Activated T-helper 1 cell treated with anti-CD3 and anti-CD28 coated beads, Interleukin-12 subunit alpha, Interleukin-12 subunit beta, Interleukin-2, Interleukin-4 antibody, amounts not matched to agents 30 ng/mL and 10 ng/mL and 1 ng/mL, durations not matched to agents 14 hours and 24 hours and 36 hours (primary cell): ENCODE measurements at places on chromosomes 4 and X.

DNA sequence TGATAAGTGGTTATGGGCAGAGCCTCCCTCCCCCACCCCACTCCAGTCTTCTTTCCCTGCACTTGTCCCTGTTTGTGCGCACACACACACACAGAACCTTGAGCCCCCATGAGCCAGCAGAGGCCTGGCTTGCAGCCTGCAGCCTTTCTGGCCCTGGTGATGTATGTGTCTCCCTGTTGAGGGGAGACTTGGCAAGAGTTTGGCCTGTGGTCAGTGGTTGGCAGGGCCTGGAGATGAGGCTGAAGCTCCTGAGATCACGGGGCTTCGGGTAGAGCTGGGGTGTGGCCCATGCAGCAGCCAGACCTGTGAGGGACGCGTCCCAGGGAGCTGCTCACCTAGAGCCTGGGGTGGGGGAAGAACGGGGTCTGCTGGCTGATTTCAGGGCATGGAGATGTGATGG lies 2.3 kb downstream of the GPR173 start:
- no peak for DNase-seq

DNA sequence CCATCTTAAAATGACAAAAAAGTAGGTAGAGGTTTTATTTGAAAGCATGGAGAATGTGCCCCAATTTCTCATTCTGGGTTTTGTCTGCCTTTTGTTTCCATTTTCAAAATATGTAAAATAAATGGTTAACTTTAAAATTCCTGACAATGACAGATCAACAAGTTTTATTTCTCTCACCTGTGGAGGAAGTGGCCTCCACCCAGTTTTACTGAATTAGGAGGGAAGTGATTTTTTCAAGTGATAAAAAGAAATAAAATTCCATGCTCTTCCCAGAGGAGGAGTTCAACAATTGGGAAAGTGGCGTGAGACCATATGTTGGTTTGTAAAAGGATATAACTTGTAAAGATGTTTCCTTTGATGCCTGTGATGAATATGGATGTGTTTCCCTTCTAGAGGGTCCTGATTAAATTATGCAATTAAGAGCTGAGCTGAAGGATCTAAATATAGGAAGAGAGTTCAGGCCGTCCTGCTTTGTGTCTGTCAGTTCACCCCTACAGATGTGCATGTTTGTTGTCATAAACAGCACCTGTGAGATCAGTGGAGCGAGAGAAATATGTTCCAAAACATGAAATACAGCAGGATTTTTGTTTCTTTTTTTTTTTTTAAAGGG lies 19.5 kb downstream of the SMAD1 start:
- DNase-seq, result no peak

DNA sequence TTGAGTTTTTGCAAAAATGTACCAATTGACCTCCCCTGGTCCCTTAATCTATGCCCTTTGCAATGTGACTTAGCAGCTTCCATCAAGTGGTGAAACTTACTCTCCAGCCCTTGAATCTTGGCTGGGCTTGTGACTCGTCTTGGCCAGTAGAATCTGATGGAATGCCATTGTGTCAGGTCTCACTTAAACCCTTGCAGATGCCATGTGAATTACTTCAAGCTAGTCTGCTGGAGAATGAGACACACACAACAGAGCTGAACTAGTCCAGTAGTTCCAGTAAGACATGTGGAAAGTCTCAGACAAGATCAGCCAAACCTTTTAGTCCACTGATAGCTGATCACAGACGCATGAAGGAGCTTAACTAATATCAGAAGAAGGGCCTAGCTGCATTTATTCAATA lies 567.8 kb upstream of the CPEB2 start:
- no peak for DNase-seq

- DNase-seq, result no peak
Observed at GRCh38 chr4:40586034-40586433, 43.6 kb downstream of the RBM47 start.

- DNase-seq, result no peak
Observed at GRCh38 chr4:41380511-41381157, 123.9 kb downstream of the UCHL1 start.

DNA sequence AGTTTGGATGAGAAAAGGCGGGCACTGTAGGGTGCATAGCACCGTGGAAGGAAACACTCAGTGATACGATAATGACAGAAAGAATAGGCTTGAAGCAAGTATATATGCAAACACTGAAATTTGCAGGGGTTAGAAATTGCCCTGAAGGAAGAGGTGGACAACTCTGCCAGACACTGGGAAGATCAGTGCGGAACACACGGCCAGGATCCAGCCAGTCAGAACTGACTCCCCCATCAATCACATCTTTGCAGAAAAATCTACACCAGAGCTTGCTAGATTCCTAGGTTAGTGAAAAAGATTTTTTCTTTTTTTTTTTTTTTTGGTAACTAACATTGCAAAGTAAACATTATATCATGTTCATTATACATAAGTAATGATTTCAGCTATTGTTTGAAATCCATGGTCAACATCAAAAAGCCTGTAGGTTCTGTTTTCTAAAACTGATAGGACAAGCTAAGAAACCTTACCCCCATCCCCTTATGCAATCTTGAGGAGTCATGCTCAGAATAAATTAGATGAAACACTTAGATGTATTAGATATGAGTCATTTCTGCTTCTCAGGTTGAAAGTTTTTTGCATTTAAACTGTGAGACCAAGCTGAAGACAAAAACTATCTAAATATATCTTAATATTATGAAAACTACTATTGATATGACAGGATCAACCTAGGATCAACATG lies 38.9 kb downstream of the TRIML1 start:
- no peak for DNase-seq

GRCh38 chr4:54439831-54440243 lies 210.7 kb downstream of the PDGFRA start:
- DNase-seq, result no peak

DNA sequence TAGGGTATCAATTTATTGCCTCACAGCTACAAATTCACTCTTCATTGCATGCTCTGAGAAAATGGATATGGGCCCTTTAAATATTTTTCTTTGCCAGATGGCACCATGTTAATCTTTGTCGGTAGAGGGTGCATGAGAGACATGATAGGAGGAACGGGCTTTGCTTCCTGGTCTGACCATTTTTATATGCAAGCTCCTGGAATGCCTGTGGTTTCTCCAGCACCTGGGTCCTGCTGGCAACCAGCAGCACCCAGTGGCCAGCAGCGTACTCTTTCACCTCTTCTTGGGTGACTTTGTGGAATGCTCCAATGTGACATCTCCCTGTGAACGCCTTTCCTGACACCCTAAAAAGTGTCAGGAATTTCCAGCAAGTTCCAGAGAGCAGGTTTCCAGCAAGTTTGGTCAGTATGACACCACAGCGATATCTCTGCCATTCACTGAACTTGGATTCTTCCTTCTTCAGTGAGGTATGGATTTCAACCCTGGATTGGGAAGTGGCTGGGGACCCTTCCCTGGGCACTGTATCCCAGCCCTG lies 140.3 kb upstream of the PGRMC2 start:
- no peak for DNase-seq

- no peak for DNase-seq
Observed at GRCh38 chrX:25084446-25084845, 68.7 kb upstream of the ARX start.

- DNase-seq, result no peak
Observed at GRCh38 chr4:78168029-78168428, 110.9 kb downstream of the FRAS1 start.

DNA sequence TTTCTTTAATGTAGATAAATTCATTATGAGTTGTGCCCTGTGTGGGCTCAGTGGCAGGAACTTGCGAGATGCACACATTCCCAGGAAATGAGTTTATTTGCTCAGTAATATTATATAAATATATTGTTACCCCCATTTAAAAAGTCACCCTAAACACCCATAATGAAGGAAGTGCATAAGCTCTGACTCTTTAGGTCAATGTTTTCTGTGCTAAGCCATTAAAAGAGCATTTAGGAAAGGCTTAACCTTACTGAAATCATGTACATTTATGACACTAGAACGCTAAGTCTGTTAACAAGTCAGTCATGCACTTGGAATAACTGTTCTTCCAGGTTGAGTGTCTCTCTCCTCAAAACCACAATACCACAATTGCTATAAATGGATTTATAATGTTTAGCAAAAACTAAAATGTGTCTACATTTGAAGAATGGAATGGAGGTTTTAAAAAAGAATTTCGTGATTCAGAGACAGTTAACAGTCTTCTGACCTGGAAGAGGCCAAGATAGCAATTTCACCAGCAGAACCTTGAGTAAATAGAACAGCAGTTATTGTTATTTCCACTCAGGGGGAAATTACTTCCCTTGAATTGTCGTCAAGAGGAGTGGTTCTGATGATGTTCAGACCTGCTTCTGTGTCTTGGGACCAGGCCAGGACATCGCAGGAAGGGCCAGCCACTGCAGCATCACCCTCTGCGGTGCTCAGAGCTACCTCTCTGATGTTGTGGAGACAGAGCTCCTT lies 91.1 kb upstream of the VEGFC start:
- DNase-seq, result no peak

GRCh38 chr4:958696-959337 lies 14.6 kb downstream of the DGKQ start:
- DNase-seq, result no peak

GRCh38 chrX:136598631-136599030 lies 49.3 kb upstream of the CD40LG start:
- no peak for DNase-seq

DNA sequence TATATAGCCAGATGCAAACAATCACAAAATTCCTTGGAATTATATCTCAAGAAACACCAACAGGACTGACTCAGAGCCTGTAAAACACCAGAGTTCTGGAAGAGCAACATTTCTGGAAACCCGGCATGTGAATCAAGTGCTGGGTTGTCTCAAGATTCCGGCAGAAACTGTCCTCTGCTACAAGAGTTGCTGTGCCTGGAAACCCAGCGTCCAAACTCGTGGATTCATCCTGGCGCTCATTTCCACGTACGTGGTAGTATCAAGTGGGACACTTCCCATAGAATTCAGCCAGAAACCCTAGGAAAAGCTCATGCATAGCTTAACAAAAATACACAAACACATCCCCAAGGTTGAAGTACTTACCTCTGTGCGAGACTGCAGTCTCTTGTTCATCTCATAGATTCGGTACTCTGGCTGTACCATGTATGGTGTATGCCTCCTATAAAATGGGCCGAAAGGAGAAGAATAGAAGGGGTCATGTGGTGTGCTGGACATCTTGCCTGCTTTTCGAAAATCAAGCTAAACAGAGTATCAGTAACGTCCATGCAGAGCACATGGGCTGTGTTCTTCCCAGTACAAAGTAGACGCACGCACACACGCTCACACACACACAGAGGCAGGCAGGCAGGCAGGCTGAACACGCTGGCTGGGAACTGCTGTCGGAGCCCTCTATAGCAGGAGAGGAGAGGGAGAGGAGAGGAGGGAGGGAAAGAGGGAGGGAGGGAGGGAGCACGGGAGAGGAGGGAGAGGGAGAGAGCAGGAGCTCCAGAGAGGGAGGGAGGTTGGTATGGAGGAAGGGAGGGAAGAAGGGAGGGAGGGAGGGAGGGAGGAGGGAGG lies at the start of gene LDB2:
LDB2 (minus strand) TSS at position 655 of the 837 bp plus-strand sequence.
- no peak for DNase-seq

DNA sequence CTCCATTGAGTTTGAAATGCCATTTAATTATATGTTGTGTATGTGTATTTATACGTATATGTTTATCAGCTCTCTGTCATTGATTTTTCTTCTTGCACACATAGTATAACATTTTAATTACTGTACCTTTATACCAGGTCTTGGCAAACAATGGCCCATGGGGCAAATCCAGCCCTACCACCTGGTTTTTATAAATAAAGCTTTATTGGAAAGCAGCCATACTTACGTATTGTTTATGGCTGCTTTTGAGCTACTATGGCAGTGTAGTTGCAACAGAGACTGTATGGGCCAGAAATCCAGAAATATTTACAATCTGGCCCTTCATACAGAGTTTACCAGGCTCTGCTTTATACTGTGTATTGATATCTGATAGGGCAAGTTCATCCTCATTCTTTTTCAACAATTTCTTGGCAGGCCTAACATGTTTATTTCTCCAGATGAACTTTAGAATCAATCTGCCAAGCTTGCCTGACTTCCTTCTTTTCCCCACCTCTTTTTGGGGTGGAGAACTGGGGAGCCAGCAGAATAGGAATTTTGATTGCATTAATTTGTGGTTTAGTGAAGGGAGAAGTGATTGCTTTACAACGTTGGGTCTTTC lies 15.8 kb downstream of the DCUN1D4 start:
- DNase-seq, result no peak

GRCh38 chr4:86890790-86891189 lies 1.4 kb downstream of the C4orf36 start:
- no peak for DNase-seq

- no peak for DNase-seq
Observed at GRCh38 chr4:99852199-99852749, 35.6 kb downstream of the DAPP1 start.

DNA sequence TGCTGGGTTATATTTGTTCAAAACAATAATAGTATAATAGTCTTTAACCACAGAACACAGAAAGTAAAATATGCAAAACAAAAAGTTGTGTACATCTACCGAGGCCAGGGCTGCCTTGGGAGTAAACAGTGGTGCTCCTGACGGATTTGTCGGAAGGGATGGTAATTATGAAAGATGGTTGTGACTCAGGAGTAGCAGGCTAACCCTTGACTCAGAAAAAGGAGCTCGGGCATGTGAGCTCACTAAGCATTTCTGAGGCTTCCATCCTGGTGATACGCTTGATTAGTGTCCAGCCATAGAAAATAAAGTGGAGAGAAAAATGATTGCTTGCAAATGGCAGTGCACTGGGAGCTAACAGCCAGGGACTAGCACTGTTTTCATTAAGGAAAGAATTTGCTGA lies 53.2 kb upstream of the SPANXB1 start:
- no peak for DNase-seq

DNA sequence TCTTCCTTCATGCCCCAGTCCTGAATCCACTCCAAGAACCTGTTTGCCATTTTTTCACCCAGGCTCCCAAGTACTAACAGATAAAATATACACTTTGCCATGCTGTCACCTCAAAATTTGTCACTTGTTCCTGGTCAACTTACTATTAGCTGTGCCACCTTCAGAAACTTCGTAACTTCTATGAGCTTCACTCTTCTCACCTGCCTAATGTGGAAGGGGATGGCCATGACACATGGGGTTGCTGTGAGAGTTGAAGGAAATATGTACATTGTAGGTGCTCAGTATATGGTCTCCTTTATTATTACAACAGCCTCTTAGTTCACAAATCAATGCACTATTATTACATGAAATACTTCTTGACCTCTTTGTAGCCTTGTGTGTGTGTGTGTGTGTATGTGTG lies 10.4 kb downstream of the TMSB4X start:
- no peak for DNase-seq

- DNase-seq, result no peak
Observed at GRCh38 chr4:168724686-168725411, 228.0 kb downstream of the PALLD start.
